ENCODE measurements at places on chromosomes 13 and 19. TPM values are rescaled to one million over a fixed set of nuclear protein-coding genes. Genes with fewer than 3 reads are reported as not detected.

Gene SPINT2
- 237 TPM for total RNA-seq

Gene ZNF135
- not detected for total RNA-seq

Gene KANK2
- 54.4 TPM for total RNA-seq

Gene ERICH4
- not detected for total RNA-seq

Gene MTRF1
- 4.9 TPM for total RNA-seq

Gene ERICH6B
- total RNA-seq = not detected

Gene PRPF31
- 119 TPM for total RNA-seq

Gene DPF1
- 5.0 TPM for total RNA-seq

Gene LCP1
- 0.25 TPM for total RNA-seq

Gene SUPT20H
- 26.5 TPM for total RNA-seq

Gene EDNRB
- not detected for total RNA-seq

Gene TDRD12
- 0.23 TPM for total RNA-seq

Gene SF3A2
- total RNA-seq = 64.6 TPM

Gene ZNF763
- not detected for total RNA-seq

Gene CYP2B6
- total RNA-seq = not detected

Measured in A549 treated with Hydrocortisone at 1 μM for 4 hours (cell line).